ENCODE measurements at places on chromosomes 1 and 21. TPM values are rescaled to one million over a fixed set of nuclear protein-coding genes. Genes with fewer than 3 reads are reported as not detected.

The ZNF683 gene
- total RNA-seq: 0.95 TPM

GRCh38 chr1:72435025-72435424 lies 152.7 kb upstream of the NEGR1 start:
- H3K4me1 ChIP-seq: no peaks in the 10 kb centered on the region
- no peak overlapping the region for H3K27ac ChIP-seq
- H3K36me3 ChIP-seq: no peaks in the 10 kb centered on the region
- no peaks in the 10 kb centered on the region for H3K27me3 ChIP-seq

DNA sequence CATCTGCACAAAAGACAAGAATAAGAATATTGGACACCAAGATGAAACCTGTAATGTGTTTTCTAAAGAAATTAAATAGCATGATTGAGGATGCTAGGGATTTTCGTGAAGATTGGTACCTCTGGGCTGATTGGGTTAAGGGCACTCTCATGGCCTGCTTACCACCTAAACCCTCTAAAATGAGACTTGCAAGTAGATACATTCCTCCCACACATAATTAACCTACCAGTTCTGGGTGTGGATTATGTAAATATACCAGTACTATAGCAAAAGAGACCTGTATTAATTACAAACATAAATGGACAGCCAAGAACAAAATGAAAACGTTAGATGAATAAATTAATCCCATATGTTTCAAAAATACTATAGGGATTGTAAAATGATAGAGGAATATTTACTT lies 1069.6 kb upstream of the B3GALT2 start:
- DNase-seq: no peak
- H3K4me3 ChIP-seq: no peak overlapping the region
- H3K27me3 ChIP-seq: no peaks in the 10 kb centered on the region
- H3K27ac ChIP-seq: no peak overlapping the region

- H3K27me3 ChIP-seq: no peaks in the 10 kb centered on the region
- H3K4me1 ChIP-seq: peaks cover 60% of the 10 kb centered on the region
- no peak overlapping the region for H3K27ac ChIP-seq
- DNase-seq: no peak
- no peak overlapping the region for H3K4me3 ChIP-seq
These were observed 62.7 kb downstream of the ITPKB start for GRCh38 chr1:226676381-226676780.

The UBL4B gene
- 0.59 TPM for total RNA-seq

- H3K36me3 ChIP-seq: no peaks in the 10 kb centered on the region
- no peak overlapping the region for H3K27ac ChIP-seq
- DNase-seq: no peak
- H3K4me3 ChIP-seq: no peak overlapping the region
These were observed 65.0 kb downstream of the PRSS38 start for GRCh38 chr1:227880342-227880924.

The FNDC7 gene
- not detected for total RNA-seq

The WNT9A gene
- 3.2 TPM for total RNA-seq

DNA sequence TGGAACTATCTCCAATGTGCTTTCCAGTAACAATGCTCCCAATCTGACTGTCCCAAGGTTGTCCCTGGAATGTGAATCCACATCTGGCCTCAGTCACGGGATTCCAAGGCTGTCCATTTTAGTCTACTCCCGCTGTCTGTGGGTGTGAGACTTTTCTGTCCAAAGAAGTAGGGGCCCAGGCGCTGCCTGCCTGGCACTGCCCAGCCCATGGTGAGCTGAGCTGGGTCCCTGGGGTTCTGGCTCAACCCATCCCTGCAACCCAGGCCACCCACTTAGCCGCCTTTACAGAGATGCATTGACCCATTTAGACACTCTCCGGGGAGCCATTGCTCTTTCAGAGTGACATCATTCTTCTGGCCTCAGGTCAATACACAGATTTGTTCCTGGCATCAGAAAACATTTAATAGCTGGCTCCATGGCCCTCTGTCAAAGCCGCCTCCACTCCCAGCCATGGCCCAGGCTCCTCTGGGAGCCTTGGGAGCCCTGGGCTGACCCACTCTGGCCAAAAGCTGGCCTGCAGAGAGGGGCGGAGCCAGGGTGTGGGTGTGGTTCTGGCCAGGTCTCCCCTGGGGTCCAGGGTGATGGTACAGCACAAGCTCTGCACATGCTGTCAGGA lies 47.2 kb upstream of the PAX7 start:
- no peaks in the 10 kb centered on the region for H3K4me1 ChIP-seq
- H3K4me3 ChIP-seq: no peak overlapping the region
- no peak overlapping the region for H3K27ac ChIP-seq
- H3K27me3 ChIP-seq: no peaks in the 10 kb centered on the region

The UMODL1 gene
- not detected for total RNA-seq

The TMEM50B gene
- 48.1 TPM for total RNA-seq

DNA sequence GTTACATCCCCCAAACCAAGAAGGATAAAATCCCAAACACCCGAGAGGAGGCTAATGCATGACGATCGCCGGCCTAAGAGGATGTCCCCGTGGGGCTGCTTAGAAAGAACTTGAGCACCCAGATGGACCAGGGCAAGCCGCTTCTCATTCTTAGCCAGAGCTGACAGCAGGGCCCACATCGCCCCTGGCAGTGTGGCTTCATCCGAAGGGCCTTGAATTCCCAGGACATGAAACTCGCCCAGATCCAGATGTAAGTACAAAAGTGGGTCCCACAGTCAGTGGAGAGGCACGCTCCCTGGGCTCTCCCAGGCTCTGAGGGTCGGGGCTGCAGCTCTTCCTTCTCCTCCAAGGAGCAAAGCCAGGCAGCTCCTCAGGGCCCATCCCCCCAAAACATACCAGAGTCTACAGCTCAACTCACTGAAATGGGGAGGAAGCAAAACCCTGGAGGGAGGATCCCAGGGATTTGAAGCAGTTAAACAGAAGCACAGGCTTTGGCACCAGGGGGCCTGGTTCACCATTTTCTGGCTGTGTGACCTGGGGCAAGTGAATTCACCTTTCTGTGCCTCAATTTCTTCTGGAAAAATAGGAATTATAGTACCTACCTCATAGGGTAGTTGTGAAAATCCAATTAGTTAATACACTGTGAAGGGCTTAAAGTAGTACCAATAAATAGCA lies 85.6 kb downstream of the MAN1C1 start:
- H3K4me1 ChIP-seq: peaks cover 98% of the 10 kb centered on the region
- no peaks in the 10 kb centered on the region for H3K36me3 ChIP-seq
- peak overlapping the region; percentile 65 for H3K27ac ChIP-seq
- H3K4me3 ChIP-seq: no peak overlapping the region
- no peak for DNase-seq
- no peaks in the 10 kb centered on the region for H3K27me3 ChIP-seq

DNA sequence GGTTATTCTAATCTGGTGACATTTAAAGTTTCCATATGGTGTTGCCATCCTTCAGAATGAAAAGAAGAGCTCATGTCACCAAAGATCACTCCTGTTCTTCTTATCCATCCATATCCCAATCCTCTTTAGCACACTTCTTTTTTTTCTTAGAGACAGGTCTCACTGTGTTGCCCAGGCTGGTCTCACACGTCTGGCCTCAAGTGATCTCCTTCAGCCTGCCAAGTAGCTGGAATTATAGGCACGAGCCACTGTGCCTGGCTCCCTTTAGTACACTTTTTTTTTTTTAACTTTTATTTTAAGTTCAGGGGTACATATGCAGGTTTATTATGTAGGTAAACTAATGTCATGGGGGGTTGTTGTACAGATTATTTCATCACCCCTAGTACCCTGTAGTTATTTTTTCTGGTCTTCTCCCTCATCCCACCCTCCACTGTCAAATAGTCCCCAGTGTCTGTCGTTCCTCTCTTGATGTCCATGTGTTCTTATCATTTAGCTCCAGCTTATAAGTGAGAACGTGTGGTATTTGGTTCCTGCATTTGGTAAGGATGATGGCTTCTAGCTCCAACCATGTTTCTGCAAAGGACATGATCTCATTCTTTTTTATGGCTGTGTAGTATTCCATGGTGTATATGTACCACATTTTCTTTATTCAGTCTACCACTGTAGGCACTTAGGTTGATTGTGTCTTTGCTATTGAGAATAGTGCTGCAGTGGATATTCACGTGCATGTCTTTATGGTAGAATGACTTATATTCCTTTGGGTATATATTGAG lies 40.6 kb downstream of the CTTNBP2NL start:
- no peaks in the 10 kb centered on the region for H3K27me3 ChIP-seq
- no peak overlapping the region for H3K4me3 ChIP-seq
- H3K36me3 ChIP-seq: no peaks in the 10 kb centered on the region
- peak overlapping the region; percentile 38 for H3K27ac ChIP-seq
- no peaks in the 10 kb centered on the region for H3K4me1 ChIP-seq

The KLHDC7A gene
- 7.6 TPM for total RNA-seq

- no peak overlapping the region for H3K4me3 ChIP-seq
- DNase-seq: no peak
- peaks cover 23% of the 10 kb centered on the region for H3K27me3 ChIP-seq
- no peaks in the 10 kb centered on the region for H3K36me3 ChIP-seq
- no peak overlapping the region for H3K27ac ChIP-seq
- peaks cover 11% of the 10 kb centered on the region for H3K4me1 ChIP-seq
These were observed 34.2 kb downstream of the GJA5 start for GRCh38 chr1:147726168-147726567.

The RAP1A gene
- 111 TPM for total RNA-seq

The MX2 gene
- total RNA-seq: 9.0 TPM

GRCh38 chr1:112956544-112957132 lies 642 bp upstream of the SLC16A1 start:
- peaks cover 13% of the 10 kb centered on the region for H3K4me1 ChIP-seq
- peak overlapping the region; percentile 93 for H3K27ac ChIP-seq
- H3K4me3 ChIP-seq: peak overlapping the region; percentile 98
- H3K27me3 ChIP-seq: no peaks in the 10 kb centered on the region

- H3K4me3 ChIP-seq: no peak overlapping the region
- no peaks in the 10 kb centered on the region for H3K36me3 ChIP-seq
- no peak for DNase-seq
- H3K4me1 ChIP-seq: no peaks in the 10 kb centered on the region
- no peaks in the 10 kb centered on the region for H3K27me3 ChIP-seq
These were observed 54.4 kb downstream of the NTMT2 start for GRCh38 chr1:170200161-170200560.

The KIF17 gene
- total RNA-seq: 1.9 TPM

The FLG2 gene
- 0.19 TPM for total RNA-seq

The OR2AK2 gene
- total RNA-seq: not detected

DNA sequence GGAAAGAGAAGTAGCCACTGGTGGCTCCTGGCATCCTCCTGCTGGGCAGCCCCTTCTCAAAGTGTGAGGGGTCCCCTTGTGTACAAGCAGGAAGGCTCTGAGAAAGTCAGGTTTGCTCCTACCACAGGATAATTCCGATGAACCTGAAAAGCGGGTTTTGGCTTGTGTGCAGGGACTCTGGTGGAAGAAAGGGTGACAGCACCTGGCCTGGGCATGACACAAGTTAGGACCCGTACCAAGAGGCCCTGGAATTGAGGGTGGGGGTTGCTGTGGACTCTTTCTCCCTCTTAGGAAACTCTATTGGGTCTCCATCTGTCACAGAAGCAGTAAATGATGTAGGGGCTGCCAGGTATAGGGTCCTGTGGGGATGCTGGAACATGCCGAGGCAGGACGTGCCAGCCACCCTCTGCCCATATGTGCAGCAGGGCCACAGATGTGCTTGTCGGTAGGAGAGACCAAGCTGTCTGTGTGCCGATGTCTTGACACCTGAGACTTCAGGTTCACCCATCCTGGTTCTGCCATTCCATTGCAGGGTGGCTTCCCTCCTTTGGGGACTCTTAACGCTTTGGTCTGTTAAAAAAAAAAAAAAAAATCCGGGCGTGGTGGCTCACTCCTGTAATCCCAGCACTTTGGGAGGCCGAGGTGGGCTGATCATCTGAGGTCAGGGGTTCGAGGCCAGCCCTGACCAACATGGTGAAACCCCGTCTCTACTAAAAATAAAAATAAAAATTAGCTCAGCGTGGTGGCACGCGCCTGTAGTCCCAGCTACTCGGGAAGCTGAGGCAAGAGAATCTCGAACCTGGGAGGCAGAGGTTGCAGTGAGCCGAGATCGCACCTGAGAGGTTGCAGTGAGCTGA lies 9.8 kb downstream of the C1orf35 start:
- H3K27me3 ChIP-seq: no peaks in the 10 kb centered on the region
- peak overlapping the region; percentile 100 for H3K27ac ChIP-seq
- no peak for DNase-seq
- H3K4me1 ChIP-seq: peaks cover 50% of the 10 kb centered on the region
- H3K4me3 ChIP-seq: no peak overlapping the region

The CR1L gene
- total RNA-seq: not detected

The CELA2B gene
- total RNA-seq: not detected

DNA sequence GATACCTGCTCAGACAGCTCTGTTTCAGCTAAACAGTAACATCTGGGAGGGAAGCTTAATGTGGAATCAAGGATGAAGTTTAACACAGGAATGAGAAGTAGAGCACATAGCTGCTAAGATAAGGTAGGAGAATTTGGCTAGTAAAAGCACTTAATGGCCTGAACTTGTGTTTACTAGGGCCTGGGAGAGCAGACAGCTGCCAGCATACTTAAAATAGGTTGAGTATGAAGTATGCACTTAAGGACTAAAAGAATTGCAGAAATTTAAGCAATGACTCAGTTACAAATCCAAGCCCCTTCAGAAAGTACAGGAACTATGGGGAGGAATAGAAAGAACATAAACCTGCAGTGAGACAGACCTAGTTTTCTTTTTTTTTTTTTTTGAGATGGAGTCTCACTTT lies 53.0 kb downstream of the BACH1 start:
- no peak overlapping the region for H3K4me3 ChIP-seq
- no peak overlapping the region for H3K27ac ChIP-seq
- no peaks in the 10 kb centered on the region for H3K27me3 ChIP-seq
- DNase-seq: no peak
- peaks cover 2% of the 10 kb centered on the region for H3K4me1 ChIP-seq
- no peaks in the 10 kb centered on the region for H3K36me3 ChIP-seq

The AKNAD1 gene
- total RNA-seq: 4.8 TPM

The CFAP141 gene
- not detected for total RNA-seq

- no peak overlapping the region for H3K4me3 ChIP-seq
- no peaks in the 10 kb centered on the region for H3K36me3 ChIP-seq
- no peaks in the 10 kb centered on the region for H3K4me1 ChIP-seq
- no peaks in the 10 kb centered on the region for H3K27me3 ChIP-seq
These were observed 412.2 kb downstream of the KIF26B start for GRCh38 chr1:245566952-245567351.

GRCh38 chr1:17181781-17182464 lies 23.0 kb upstream of the PADI1 start:
- no peak for DNase-seq
- no peak overlapping the region for H3K4me3 ChIP-seq
- H3K27ac ChIP-seq: no peak overlapping the region
- peaks cover 9% of the 10 kb centered on the region for H3K4me1 ChIP-seq

- H3K27ac ChIP-seq: no peak overlapping the region
- H3K4me3 ChIP-seq: no peak overlapping the region
- H3K27me3 ChIP-seq: no peaks in the 10 kb centered on the region
- no peak for DNase-seq
These were observed 210.2 kb downstream of the GREM2 start for GRCh38 chr1:240401731-240402130.

The LRRC40 gene
- 5.5 TPM for total RNA-seq

Data from esophagus squamous epithelium (tissue), 5 donors.